ENCODE measurements at places on chromosomes 4 and X. TPM values are rescaled to one million over a fixed set of nuclear protein-coding genes. Genes with fewer than 3 reads are reported as not detected.

Gene DOK7
- total RNA-seq = not detected

Gene CT45A3
- not detected for total RNA-seq

Gene TMPRSS11A
- not detected for total RNA-seq

Gene RNF4
- 93.7 TPM for total RNA-seq

Gene IL2
- 595 TPM for total RNA-seq

Gene CXCL6
- not detected for total RNA-seq

Gene NWD2
- total RNA-seq = not detected

Gene GAB1
- total RNA-seq = 1.4 TPM

DNA sequence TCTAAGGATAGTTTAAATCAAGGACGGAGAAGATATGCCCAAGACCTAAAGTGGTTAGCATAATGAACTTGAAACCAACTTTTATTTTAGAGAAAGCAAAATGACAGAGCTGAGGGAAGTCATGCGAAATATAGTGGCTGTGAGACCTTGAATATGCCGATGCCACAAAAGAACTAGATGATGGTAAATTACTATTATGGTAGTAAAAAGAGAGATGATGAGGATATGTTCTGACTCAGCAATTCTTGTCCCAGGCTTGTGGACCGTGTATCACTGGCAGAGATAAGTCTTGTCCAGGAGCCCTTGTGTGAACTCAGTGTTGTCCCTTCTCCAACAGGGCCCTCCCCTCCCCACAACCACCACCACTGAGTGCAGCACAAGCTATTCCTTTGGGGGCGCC, 1605.6 kb upstream of the TENM3 start:
- no peaks in the 10 kb centered on the region for H3K36me3 ChIP-seq
- no peaks in the 10 kb centered on the region for H3K27me3 ChIP-seq
- H3K4me1 ChIP-seq = no peaks in the 10 kb centered on the region
- H3K4me3 ChIP-seq = no peak overlapping the region
- DNase-seq = no peak

DNA sequence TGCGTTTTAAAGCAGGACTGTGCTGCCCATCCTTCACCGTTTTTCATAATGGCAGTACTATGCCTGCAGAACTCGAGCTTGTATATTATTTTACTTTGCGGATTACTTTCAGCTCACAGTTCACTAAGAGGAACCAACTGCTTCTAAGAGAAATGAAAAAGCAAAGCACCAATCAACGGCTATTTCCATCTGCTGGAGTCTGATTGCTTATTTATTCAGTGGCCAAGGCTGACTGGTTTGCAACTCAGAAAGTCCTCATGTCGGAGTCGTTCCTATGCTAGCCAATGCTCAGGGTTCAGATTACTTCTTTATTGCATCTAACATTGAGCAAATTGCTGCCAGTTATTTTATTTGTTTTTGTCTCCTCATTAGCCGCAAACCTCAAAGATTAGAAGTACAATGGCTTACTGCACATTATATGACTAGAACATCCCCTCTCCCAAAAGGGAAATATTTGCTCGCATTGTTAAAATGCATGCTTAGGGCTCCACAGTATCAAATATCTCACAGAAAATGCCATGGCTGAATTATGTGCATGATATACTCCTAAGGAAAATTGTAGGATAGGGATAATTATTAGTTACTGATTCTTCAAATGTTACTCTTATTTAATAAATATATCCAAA, 1628.2 kb upstream of the ADGRL3 start:
- H3K27ac ChIP-seq = no peak overlapping the region
- no peaks in the 10 kb centered on the region for H3K4me1 ChIP-seq

GRCh38 chr4:121977251-121978171, 25.7 kb upstream of the TRPC3 start:
- H3K27ac ChIP-seq = no peak overlapping the region
- H3K4me1 ChIP-seq = peaks cover 7% of the 10 kb centered on the region
- H3K27me3 ChIP-seq = peaks cover 16% of the 10 kb centered on the region
- H3K4me3 ChIP-seq = no peak overlapping the region
- DNase-seq = no peak

GRCh38 chr4:186161138-186161537, 30.2 kb upstream of the CYP4V2 start:
- no peaks in the 10 kb centered on the region for H3K4me1 ChIP-seq
- H3K4me3 ChIP-seq = peak overlapping the region; percentile 72
- peak; percentile 31 for DNase-seq
- H3K36me3 ChIP-seq = no peaks in the 10 kb centered on the region
- peak overlapping the region; percentile 24 for H3K27ac ChIP-seq

DNA sequence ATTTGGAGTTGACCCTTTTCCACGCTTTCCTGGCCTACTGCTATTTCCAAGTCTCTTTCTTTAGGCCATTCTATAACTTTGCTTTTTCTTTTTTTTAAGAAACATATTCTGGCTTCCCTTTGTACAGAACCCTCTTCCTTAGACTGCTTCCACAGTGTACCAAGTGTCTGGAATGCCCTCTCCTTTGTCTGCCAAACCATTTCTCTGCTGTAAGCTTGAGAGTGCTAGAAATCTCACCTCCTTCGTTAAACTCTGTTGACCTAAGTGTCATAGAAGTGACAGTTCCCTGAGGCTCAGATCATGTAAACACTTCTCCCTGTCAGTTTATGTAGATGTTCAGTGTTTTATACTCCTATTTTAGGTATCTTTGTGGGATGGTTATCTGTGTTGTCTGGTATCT, 108.4 kb downstream of the EDA start:
- no peaks in the 10 kb centered on the region for H3K36me3 ChIP-seq
- H3K27me3 ChIP-seq = no peaks in the 10 kb centered on the region
- H3K4me3 ChIP-seq = no peak overlapping the region
- no peak for DNase-seq
- H3K4me1 ChIP-seq = no peaks in the 10 kb centered on the region

DNA sequence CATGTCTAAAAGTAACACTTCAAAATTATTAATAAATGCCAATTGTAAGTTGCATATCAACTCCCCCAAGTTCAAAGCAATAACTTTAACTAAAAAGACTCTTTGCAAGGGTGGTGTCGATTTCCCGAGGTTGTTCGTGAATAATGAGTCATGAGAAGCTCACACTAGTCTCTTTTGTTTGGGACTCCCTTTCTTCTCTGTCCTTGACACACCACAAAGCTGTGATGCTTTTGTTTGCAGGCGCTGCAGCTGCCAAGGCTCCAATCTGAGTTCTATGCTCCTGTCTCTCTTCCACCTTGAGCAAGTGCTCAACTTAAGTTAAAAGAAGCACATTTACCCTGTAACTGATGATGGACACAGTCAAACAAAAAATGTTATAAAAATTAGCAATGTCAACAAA, 65.9 kb downstream of the FAT1 start:
- no peaks in the 10 kb centered on the region for H3K27me3 ChIP-seq
- H3K27ac ChIP-seq = no peak overlapping the region
- DNase-seq = no peak
- no peak overlapping the region for H3K4me3 ChIP-seq
- no peaks in the 10 kb centered on the region for H3K36me3 ChIP-seq

- H3K36me3 ChIP-seq = peaks cover 47% of the 10 kb centered on the region
- H3K27me3 ChIP-seq = no peaks in the 10 kb centered on the region
- DNase-seq = no peak
- no peak overlapping the region for H3K27ac ChIP-seq
- H3K4me1 ChIP-seq = peaks cover 33% of the 10 kb centered on the region
Measured at GRCh38 chr4:15024386-15024785, 22.1 kb downstream of the CPEB2 start.

- no peak overlapping the region for H3K27ac ChIP-seq
- H3K4me1 ChIP-seq = peaks cover 12% of the 10 kb centered on the region
- no peak overlapping the region for H3K4me3 ChIP-seq
- no peak for DNase-seq
- H3K36me3 ChIP-seq = no peaks in the 10 kb centered on the region
Measured at GRCh38 chr4:139986106-139986505, 167.9 kb downstream of the MAML3 start.

DNA sequence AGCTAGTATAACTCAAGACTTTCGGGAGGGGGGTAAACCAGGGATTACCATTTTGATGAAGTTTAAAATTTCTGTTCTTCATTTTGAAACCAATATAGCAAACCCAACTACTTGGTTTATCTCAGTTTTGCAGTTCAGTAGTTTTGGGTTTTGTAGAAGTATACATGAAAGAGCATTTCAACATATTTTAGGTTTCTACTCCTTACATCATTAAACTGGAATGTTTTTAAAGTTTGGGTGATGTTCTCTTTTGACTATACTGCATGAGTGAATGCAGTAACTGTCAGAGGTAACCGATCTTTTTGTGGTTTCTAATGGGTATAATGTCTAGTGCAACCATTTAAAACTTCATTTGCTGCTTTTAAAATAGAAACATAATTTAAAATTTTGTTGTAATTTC, 248.3 kb upstream of the MAD2L1 start:
- H3K36me3 ChIP-seq = no peaks in the 10 kb centered on the region
- H3K4me3 ChIP-seq = no peak overlapping the region
- DNase-seq = no peak
- no peaks in the 10 kb centered on the region for H3K27me3 ChIP-seq
- H3K27ac ChIP-seq = no peak overlapping the region

- H3K4me3 ChIP-seq = no peak overlapping the region
- H3K4me1 ChIP-seq = no peaks in the 10 kb centered on the region
Measured at GRCh38 chrX:7283741-7284140, 135.8 kb upstream of the PUDP start.

DNA sequence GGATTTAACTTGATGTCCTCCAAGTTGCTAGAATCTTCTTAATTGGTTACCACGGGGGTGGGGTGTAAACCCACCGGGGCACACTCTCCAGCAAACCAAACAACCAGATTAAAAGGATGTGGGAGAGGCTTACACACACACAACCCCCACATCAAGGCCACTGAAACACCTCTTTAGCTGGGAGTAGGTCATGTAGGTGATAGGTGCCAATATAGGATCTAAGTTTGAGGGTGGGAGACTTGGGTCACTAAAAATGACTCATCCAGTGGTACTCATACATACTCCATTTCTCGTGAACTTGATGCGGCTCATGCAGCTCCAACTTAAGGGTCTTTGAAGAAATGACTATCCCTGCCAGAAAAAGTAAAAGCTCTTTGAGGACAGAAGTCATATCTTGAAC, 20.5 kb upstream of the CD40LG start:
- DNase-seq = no peak
- H3K27ac ChIP-seq = peak overlapping the region; percentile 85
- peak overlapping the region; percentile 63 for H3K4me3 ChIP-seq
- peaks cover 7% of the 10 kb centered on the region for H3K36me3 ChIP-seq
- peaks cover 92% of the 10 kb centered on the region for H3K4me1 ChIP-seq
- no peaks in the 10 kb centered on the region for H3K27me3 ChIP-seq

- H3K36me3 ChIP-seq = peaks cover 14% of the 10 kb centered on the region
- H3K4me3 ChIP-seq = peak overlapping the region; percentile 39
- peaks cover 47% of the 10 kb centered on the region for H3K4me1 ChIP-seq
- peak overlapping the region; percentile 90 for H3K27ac ChIP-seq
Measured at GRCh38 chrX:136687457-136687856, 39.5 kb downstream of the CD40LG start.

- no peak for DNase-seq
- no peaks in the 10 kb centered on the region for H3K4me1 ChIP-seq
- H3K4me3 ChIP-seq = no peak overlapping the region
- H3K36me3 ChIP-seq = no peaks in the 10 kb centered on the region
- H3K27me3 ChIP-seq = no peaks in the 10 kb centered on the region
Measured at GRCh38 chr4:136383082-136383481, 1149.2 kb downstream of the PCDH18 start.
